Activated CD4-positive, alpha-beta T cell treated with anti-CD3 and anti-CD28 coated beads, Interleukin-2, amount 50 U/mL, for 24 hours (primary cell): ENCODE measurements at places on chromosomes 16 and 17.

- peak; percentile 66 for DNase-seq
These were observed 1.6 kb downstream of the PITPNC1 start for GRCh38 chr17:67378454-67379250.

- DNase-seq, result no peak
These were observed 229.8 kb downstream of the MAF start for GRCh38 chr16:79370736-79371135.

- DNase-seq, result no peak
These were observed 73.9 kb downstream of the RPGRIP1L start for GRCh38 chr16:53629607-53630312.

GRCh38 chr17:82496529-82497434 lies 22.8 kb upstream of the FOXK2 start:
- DNase-seq, result peak; percentile 87

DNA sequence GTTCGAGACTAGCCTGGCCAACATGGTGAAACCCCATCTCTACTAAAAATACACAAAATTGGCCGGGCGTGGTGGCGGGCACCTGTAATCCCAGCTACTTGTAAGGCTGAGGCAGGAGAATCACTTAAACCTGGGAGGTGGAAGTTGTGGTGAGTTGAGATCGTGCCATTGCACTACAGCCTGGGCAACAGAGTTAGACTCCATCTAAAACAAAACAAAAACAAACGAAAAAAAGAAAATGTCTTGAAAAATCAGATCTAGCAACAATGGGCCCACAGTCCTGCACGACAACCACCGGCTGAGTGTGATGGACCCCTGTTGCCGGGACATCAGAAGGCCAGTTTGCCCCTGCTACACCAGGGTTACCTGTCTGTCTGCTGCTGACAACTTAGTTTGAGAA lies 3.9 kb upstream of the RMI2 start:
- DNase-seq, result no peak

DNA sequence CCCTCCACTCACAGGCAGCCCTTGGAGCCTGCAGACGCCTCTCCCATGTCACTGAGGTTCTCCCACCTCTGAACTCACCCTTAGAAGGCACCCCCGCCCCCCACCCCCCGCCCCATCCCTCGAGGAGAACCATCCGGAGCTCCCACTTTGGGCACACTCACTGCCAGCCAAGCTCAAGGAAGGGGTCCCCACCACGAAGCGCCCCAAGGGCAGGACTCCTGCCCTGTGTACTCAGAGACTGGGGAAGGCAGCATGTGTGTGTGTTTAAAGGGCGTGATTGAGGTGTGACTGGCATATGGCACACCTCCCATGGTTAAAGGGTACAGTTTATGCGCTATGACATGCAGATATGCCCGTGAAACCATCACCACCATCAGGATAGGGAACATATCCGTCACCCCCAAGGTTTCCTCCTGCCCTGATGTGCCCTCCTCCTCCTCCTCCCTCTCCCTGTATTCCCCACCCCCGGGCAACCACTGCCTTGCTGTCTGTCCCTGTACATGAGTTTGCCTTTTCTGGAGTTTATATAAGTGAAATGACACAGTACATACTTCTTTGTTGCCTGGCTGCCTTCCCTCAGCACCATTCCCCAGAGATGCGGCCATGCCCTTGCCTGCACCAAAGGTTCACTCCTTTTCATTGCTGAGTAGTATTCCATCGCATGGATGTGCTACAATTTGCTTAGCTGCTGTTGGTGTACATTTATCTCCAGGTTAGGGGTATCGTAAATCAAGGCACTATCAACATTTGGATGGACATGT lies 14.0 kb upstream of the RBFOX3 start:
- DNase-seq, result no peak

- DNase-seq, result no peak
These were observed 72.8 kb upstream of the DYNLRB2 start for GRCh38 chr16:80468029-80468428.

GRCh38 chr16:56266641-56267607 lies 75.6 kb downstream of the GNAO1 start:
- DNase-seq, result no peak

DNA sequence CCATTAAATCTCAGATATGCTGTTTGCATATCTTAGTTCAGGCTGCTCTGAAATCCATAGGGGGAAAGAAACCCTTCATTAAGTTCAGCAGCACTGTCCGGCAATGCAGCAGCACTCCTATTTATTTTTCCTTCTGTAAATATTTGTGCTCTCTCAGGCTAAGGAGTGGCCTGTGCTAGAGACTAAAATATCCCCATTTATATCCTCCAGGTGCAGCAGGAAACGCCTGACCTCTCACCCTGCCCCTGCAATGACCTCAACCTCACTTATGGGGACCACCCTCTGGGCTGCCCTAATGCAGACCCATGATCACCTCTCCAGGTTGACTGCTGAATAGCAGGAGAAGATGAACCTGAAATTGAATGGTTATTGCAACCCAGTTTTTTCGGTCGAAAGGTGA lies 165.0 kb upstream of the ELAC2 start:
- DNase-seq, result no peak

- DNase-seq, result no peak
These were observed 3.9 kb downstream of the ASB16 start for GRCh38 chr17:44174427-44174826.

- DNase-seq, result no peak
These were observed 48.1 kb downstream of the MARF1 start for GRCh38 chr16:15594711-15595320.

GRCh38 chr16:27843800-27844199 lies 219.7 kb downstream of the GSG1L start:
- DNase-seq, result no peak

GRCh38 chr16:2159175-2159838 lies 3.7 kb downstream of the TRAF7 start:
- no peak for DNase-seq

- peak; percentile 62 for DNase-seq
These were observed 30.0 kb upstream of the RNF43 start for GRCh38 chr17:58447039-58447975.

- DNase-seq, result no peak
These were observed 47.7 kb downstream of the SYT17 start for GRCh38 chr16:19215705-19216104.

- no peak for DNase-seq
These were observed 14.6 kb downstream of the FANCA start for GRCh38 chr16:89801800-89802199.

DNA sequence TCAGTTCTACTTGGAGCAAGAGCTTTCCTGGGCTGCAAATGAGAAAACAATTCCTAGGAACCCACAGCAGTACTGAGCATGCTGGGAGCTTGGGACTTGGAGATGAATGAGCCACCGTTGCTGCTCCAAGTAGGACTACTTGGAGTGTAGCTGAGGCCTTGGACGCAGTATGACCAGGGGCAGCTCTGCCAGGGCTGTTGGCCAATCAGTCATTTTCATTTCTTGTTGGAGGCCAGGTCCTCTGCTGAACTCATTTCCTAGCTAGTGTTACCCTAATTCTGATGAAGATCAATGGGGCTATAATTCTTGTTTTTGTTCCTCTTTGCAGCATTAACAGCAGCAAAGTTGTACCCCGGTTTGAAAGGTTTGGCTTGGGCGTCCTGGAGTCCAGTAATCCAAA lies 8.0 kb upstream of the LGALS9 start:
- no peak for DNase-seq

DNA sequence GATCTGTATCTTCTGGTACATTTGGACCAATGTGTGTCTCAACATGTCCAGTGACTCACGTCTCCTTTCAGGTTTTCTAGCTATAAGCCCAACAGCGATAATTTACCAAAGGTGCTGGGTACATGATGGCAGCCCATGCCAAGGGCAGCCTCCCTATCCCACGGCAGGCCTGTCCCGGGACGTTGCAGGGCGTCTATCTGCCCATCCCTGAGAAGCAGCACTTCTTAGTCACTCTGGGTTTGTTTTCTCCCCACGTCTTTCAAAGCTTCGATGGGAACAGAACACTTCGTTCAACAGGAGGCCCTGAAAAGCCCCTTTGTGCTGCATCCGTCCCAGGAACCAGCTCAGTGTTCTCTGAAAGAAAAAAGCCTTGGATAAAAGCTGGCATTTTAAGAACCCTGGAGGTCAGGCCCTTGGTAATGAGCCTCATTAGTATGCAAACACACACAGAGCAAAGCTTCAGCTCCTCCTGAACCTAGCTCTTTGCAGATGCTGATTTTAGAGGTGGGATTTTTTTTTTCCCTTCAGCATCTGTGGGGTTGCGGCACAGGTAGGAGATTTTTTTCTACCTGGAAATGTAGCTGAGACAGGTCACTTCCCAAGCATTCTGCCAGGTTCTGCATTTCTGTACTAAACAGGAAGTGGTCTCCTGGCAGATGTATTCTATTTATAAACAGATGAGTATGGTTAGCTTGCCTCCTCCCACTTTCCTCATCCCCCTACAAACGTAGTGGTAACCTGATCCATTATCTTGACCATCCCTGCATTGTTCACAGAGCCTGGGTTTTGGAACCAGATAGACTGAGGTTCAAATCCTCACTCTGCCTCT lies 17.5 kb upstream of the MT4 start:
- DNase-seq, result no peak

GRCh38 chr17:66920435-66920834 lies 44.1 kb upstream of the CACNG4 start:
- no peak for DNase-seq

DNA sequence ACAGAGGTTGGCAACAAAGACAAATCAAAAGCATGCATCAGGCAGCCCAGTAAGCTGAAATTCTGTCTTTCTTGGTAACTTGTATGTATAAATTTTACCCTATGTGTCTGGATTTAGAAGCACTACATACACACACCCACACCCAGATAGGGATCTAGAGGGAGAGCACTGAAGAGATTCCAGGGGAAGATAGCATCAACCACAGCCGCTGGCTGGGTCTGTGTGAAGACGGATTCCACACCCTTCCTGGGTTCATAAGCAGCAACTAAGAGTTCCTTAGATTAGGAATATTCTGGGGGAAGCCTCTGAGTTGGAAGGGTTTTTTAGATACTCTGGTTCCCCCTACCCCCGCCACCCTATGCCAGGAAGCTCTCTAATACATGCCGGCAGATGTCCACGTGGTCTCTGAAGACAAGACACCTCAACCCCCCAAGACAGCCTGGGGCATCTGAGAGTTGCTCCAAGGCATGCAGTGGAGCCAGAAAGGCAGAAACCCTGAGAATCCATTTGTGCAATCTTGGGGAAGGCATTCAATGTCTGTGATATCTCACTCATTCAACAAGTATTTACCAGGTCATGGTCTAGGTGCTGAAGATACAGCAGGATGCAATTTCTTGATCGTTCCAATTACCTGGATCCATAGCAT lies 86.4 kb downstream of the NOG start:
- no peak for DNase-seq

DNA sequence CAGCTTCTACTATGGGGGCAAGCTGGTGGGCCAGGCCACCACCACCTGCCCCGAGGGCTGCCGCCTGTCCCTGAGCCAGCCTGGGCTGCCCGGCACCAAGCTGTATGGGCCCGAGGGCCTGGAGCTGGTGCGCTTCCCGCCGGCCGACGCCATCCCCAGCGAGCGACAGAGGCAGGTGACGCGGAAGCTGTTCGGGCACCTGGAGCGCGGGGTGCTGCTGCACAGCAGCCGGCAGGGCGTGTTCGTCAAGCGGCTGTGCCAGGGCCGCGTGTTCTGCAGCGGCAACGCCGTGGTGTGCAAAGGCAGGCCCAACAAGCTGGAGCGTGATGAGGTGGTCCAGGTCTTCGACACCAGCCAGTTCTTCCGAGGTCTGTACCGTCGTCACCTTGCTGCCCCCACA lies 19.5 kb downstream of the IRF8 start:
- no peak for DNase-seq

DNA sequence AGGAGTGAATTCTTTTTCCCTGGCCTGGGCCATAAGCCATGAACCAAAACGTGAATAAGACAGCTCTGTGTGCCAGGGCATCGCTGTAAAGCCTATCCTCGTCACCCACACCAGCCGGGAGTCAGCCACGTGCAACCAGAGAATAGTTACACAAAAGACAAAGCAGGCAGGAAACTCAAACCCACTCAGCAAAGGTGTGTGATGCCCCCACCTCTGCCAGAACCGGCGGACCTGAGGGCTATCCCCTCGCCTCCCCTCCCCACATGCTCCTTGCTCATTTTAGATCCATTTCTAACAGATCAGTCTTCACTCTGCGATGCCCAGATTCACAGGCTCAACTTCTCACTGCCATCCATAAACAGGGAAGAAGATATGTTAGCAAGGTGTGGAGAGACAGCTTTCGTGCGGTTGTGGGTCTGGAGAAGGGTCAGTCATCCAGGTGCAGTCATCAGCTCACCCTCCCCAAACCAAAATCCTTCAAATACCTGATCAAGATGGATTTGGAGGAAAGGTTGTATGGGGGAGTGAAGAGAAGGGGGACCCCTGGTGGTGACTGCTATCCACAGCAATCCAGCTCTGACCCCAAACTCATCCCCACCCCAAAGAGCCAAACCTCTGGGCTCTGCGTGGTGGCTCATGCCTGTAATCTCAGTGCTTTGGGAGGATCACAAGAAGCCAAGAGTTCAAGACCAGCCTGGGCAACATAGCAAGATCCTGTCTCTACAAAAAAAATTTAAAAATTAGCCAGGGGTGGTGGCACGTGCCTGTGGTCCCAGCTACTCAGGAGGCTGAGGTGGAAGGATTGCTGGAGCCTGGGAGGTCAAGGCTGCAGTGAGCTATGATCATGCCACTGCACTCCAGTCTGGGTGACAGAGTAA lies 219.2 kb downstream of the C16orf78 start:
- DNase-seq, result peak; percentile 15
